Activated naive CD8-positive, alpha-beta T cell treated with anti-CD3 and anti-CD28 coated beads, Interleukin-2, amount 50 U/mL, for 16 hours (primary cell): ENCODE measurements at places on chromosomes 2 and 18.

DNA sequence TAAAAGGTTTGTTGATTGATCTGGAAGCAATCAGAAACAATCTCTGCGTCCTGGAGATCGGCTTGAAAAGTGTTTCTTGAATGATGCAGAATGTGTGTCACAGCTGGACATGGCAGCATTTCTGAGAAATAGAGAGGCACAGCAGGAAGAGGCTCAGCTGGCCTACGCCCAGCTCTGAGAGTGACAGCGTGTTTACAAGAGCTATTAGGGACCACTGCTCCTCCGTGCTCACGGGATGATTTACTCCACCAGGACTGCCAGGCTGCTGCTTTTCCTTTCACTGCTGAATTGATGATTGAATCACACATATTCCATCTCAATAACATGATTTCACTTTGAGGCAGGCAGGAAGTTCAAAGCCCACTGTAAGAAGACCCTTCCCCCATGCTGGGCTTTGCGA is 62.8 kb downstream of the GALNT14 start:
- DNase-seq: no peak

GRCh38 chr2:232542715-232543467 is 3.4 kb downstream of the CHRNG start:
- DNase-seq: no peak

DNA sequence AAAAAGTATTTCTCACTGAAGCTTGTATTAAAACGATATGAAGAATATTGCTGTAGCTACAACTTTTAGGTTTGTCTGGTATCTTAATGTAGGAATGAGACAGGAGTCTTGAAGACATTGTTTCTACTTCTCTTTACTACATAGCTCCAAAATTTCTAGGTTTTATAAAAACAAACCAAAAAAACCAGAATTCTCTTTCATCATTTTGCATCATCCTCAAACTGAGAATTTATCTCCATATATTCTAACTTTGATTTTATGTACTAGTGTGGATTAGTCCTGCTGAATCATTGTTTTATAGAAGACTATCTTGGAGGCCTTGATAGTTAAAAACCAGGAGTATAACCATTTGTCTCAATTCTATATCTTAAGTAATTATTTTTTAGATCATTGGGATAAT is 100.2 kb downstream of the ICA1L start:
- DNase-seq: no peak

- no peak for DNase-seq
These were observed 23.8 kb downstream of the EML4 start for GRCh38 chr2:42192652-42193566.

GRCh38 chr18:56999823-57000222 is 147.1 kb upstream of the BOD1L2 start:
- DNase-seq: no peak

DNA sequence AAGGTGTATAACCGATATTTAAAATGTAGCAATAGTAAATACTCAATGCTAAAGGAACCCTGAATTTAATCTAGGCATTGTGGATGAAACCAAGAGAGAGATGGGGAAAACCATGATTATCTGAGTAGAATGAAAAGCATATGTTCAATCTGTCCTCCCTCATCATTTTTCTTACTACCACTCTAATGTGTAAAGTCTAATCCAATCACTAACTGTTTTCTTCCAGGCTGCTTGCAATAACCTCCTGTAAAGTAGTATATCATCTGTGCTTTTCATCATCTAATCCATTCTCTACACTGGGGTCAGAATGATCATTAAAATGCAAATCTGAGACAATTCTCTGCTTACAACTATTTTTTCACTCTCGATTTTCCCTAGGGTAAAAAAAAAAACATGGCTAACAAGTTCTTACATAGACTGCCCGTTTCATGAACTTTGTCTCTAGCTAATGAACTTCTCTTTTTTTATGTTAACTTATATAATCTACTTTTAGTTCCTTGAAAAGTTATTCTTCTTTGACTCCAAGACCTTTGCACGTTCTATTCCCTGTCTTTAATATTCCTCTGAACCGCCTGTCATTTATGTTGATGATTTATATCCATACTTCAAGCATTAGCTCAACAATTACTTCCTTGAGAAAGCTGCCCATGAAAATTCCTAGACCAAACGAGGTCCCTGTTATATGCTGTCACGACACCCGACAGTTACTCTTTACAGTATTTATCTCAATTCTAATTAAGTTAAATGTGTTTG is 94.7 kb upstream of the SLC8A1 start:
- DNase-seq: no peak

DNA sequence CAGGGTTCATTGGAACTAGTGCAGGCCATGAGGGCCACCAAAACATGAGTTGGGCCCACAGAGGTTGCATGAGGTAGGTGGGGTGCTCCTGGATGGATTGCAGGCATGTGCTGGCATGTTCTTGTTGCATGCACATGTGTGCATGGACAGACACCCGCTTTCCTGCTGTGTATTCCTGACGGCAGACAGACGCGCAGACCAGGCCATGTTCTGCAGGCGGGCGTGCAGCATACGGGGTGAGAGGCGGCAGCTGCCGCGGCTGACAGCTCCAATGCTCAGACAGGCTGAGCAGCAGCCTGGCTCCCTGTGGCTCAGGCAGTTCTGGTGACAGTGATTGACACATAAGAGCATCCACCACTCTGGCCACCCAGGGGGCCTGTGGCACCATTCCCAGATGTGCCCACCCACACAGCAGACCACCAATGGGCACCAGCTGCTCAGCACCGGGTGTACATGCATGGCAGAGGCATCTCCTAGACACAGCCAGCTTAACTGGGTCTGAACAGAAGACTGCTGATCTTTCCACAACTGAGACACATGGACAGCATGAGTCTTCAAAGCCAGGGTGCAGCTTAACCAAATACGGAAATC is 21.2 kb downstream of the HS1BP3 start:
- no peak for DNase-seq

DNA sequence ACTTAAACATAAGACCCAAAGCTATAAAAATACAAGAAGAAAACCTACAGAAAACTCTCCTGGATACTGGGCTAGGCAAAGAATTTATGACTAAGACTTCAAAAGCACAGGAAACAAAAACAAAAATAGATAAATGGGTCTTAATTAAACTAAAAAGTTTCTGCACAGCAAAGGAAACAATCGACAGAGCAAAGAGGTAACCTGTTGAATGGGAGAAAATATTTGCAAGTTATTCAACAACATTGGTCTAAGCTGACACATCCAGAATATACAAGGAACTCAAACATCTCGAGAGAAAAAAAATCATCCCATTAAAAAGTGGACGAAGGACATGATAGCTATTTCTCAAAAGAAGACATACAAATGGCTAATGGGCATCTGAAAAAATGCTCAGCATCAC is 72.3 kb upstream of the RBBP8 start:
- DNase-seq: no peak

DNA sequence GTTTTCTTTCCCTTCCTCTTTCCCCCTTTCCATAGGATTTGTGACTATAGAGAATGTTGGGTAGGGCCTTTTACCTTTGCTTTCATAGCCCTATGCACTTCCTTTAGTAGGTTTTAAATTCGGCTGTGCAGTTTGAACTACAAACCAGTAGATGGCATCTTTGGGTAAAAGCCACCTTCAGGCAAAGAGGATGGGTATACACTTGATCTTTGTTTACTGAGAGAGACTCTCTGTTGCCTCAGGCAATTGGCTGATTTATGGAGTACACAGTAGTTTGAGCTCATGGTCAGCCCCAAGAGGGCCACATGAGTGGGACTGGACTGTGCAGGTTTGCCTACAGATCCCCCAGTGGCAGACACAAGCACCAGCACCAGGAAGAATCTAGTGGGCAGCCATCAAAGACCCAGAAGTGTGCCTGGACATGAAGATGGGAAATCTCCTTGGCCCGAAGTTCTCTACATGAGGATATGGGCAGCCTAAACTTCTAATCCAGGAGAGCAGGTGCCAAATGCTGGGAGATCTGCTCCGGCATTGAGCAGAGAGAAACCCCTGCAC is 1304.3 kb upstream of the DDX18 start:
- DNase-seq: no peak

GRCh38 chr2:170260188-170260587 is 82.2 kb downstream of the MYO3B start:
- DNase-seq: no peak

- no peak for DNase-seq
These were observed 17.7 kb upstream of the EN1 start for GRCh38 chr2:118865106-118865505.

DNA sequence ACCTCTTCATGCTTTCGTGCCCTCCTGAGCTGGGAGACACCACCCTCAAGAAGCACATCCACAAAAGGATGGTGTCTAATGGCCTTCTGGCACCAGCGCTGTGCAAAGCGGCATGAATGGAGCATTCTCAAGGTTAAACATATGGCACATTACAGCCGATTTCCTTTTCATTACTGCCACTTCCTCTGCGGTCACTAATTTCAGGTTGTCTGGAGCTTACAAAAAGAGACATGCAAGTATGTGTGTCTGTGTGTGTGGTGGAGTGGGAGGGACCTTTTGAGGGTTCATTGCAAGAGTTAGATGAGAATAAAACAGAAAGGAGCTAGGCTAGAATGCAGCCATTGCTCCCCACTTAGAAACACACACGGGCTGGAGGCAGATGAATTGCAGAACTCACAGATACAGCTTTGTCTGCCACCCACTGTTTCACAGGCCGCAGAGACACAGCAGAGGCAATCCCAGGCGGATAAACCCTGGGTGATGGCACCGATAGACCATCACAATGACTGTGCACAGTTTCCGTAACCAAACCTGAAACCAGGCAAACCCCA is 76.0 kb downstream of the TGIF1 start:
- DNase-seq: no peak

GRCh38 chr2:55519938-55520885 is 694 bp downstream of the CFAP36 start:
- DNase-seq: no peak

DNA sequence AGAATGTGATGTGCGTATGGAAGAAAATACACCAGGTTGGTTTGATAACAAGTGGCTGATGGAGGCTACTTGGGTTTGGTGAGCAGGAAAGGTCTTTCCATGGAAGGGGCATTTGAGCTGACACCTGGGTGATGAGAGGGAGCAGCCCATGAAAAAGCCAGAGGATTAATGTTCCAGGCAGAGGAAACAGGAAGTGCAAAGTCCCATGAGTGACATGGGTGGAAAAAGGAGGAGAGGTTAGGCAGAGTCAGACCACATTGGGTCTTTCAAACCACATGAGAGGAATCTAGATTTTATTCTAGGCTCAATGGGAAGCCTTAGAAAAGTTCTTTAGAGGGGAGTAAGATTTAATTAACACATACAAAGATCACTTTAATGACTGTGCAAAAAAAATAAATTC is 195.7 kb downstream of the LRATD1 start:
- DNase-seq: no peak

DNA sequence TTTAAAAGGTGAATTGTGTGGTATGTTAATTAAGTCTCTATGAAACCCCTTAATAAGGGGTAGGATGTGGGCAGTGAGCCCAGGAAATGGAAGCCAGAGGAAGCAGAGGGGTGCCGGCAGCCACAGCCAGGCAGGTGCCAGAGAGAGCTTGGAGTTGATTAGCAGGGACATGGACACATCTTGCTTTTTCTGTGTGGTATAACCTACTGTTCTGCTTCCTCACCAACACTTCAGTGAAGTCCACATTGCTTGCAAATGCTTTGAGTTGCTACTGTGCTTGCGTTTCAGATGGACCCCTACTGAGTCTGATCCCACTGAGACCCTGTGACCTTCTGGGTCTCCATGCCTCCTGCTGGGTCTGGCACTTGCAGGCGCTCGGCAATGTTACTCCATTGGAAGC is 30.3 kb upstream of the ARHGEF4 start:
- no peak for DNase-seq

DNA sequence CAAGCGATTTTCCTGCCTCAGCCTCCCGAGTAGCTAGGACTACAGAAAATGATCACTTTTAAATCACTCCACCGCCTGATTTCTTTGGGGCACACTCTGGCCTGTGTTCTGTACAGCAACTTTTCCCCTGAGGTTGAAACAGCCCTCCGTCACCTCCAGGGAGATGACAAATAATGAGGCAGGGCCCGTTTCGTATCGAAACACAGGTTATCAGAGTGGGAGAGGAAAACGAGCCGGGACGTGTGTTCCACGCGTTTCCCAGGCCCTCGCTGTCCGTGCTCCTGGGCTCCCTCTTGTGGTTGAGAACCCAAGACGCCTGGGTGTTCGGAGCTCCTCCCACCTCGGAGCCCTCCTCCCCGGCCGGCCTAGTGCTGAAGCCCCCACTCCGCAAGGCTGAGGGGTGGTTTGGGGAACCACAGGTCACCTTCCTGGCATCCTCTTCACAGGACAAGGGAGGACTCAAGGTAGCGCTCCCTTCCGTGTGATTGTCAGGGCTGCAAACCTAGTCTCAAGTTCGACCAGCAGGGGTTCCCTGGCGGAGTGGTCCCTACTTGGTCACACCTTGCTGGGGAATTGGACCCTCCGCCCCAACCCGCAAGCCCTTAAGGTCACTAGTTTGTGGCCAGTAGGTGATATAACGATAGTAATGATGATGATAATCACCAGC is 12.8 kb downstream of the ATP6V1B1 start:
- peak; percentile 71 for DNase-seq

- no peak for DNase-seq
These were observed 1.4 kb upstream of the MALT1 start for GRCh38 chr18:58669731-58670378.

- no peak for DNase-seq
These were observed 57.2 kb downstream of the MAP4K3 start for GRCh38 chr2:39379643-39380524.

GRCh38 chr2:152319822-152320570 is 15.0 kb upstream of the FMNL2 start:
- DNase-seq: no peak

- DNase-seq: no peak
These were observed 12.3 kb downstream of the PAX8 start for GRCh38 chr2:113266431-113266830.
